ENCODE measurements at places on chromosomes 3 and 15. TPM values are rescaled to one million over a fixed set of nuclear protein-coding genes. Genes with fewer than 3 reads are reported as not detected.

The OCA2 gene
- total RNA-seq: 0.73 TPM

The ZDHHC3 gene
- total RNA-seq: 151 TPM

DNA sequence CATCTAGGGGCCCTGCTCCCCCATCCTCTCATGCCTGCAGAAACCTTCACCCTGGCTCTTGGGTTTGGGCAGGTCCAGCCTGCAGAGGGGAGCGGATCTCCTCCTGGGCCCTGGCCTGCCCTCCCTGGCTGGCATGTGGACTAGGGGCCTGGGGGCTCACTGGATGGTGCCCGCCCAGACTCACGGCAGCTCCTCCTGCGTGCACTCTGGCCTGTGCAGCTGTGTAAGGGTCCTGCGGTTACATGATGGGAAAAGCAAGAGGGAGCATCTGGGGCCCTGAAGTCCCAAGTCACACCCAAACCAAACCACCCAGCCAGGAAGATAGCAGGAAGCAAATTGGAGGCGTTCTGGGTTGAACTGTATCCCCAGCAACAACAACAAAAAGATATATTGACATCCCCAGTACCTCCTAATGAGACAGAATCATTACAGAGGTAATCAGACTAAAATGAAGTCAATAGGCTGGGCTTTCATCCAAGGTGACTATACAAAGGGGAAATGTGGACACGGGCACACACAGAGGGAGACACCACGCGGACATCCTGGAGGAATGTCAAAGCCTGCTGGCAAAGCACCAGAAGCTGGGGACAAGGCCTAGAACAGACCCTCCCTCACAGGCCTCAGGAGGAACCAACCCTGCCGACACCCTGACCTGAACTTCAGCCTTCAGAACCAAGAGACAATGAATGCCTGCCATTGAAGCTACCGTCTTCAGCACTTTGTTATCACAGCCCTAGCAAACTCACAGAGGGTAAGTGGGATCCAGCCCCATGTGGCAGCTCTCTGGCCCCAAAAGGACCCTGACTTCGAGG is 10.4 kb upstream of the CLK3 start:
- DNase-seq: no peak

DNA sequence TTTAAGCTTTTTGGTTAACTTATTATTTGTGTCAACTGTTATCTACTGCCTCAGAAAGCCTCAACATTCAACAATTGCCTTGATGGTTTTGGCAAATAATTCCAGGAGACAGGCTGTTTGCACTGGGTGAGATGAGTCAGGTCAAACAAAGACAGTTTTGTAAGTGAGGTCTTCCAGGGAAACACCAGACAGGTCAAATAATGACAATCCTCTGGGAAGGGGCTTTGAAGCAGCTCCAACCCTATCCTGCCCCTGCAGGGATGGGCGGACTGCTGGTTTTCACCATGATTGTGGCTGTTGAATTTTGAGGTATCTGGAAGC is 79.4 kb upstream of the PRR23E start:
- DNase-seq: no peak

DNA sequence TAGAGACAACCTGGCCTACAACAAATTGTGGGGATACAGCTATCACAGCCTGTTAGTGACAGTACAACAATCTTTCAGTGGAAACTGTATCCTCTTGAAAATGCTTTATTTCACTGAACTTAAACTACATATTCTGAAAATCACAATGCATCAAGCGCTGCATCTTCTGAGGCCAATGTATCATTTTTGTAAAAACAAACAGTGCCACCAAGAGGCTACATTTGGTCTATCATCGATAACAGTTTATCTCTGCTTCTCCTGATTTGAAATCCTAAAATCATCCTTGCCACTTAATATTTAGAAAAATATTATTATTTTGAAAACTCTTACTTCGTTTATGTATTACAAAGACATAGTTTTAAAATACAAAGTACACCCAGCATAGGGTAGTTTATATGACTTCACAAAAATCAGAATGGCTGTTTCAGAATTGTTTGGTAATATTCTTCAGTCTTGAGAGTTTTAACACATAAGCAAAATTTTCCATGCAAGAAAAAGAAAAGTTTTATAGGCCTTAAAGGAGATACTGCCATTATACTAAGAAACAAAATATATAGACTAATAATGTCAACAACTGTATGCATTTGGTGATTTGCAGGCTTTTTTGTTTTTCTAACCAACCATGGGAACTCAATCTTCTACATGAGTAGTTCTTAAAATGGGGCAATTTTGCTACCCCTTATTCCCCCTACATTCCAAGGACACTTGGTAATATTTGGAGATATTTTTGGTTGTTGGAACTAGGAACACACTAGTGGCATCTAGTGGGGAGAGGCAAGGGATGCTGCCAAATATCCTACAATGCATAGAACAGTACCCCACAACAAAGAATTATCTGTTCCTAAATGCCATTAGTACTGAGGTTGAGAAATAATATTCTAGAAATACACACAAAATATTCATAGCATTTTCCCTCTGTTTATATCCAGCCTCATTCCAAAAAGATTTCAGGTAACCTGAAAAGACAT is 42.3 kb downstream of the WDR72 start:
- no peak for DNase-seq
